ENCODE measurements at places on chromosomes 16 and 17.

DNA sequence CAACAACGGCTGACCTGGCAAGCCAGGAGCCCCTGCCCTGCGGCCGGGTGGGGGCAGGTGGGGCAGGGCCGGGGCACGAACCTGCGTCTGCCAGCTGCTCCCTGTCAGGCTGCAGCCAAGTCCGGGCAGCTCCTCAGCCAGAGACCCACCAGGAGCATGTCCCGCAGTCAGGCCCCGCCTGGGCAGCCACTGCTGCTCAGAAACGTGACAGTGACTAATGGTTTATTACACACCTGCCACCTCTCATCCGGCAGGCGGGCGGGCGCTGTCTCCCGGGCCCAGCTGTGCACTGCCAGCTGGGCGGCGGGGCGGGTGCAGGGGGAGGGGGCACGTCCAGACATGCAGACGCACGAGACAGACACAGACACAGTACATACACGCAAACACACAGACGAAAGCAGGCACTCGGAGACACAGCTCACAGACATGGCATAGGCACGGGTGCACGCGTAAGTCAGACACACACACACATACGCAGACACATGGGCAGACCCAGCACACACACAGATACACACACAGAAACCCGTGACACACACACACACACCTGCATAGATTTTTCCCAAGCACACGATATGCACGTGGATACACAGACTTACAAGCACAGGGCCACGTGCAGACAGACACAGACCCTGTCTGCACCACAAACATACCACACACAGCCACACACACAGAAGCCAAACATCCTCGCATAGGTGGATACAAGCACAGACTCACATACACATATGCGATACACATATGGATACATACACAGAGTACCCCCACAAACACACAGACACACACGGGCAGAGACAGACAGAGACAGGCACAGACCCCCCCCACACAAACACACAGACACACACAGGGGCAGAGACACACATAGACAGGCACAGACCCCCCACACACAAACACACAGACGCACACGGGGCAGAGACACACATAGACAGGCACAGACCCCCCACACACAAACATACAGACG is 248.3 kb upstream of the CIBAR2 start:
- no peak for DNase-seq

DNA sequence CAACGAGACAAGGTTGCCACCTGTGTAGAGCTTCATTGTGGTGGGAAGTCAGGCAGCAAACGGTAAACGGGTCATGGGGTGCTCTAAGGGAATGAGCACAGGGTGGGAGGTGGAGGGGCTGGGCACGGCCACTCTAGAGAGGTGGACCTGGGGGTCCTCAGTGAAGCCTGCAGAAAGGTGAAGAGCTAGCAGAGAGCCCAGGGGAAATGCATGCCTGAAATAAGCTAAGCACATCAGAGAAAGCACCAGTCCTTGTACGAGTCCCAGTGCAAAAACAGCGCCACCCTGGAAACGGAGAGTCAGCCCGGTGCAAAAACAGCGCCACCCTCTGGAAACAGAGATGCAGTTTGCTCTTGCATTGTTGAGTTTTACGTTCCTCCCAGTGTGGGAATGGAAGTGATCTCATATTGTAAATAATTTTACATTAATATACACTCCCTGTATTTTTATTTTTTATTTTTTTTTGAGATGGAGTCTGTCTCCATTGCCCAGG is 65.0 kb downstream of the TBC1D16 start:
- DNase-seq, result no peak

GRCh38 chr17:7229504-7229903 is 4.8 kb downstream of the DVL2 start:
- DNase-seq, result no peak

GRCh38 chr16:10989559-10989958 is 45.2 kb downstream of the CLEC16A start:
- no peak for DNase-seq

GRCh38 chr17:15649861-15650421 is 30.4 kb upstream of the FBXW10B start:
- no peak for DNase-seq

- no peak for DNase-seq
Measured at GRCh38 chr17:59375857-59376256, 44.4 kb downstream of the YPEL2 start.

GRCh38 chr16:7545251-7545650 is 212.6 kb downstream of the RBFOX1 start:
- DNase-seq, result no peak

- no peak for DNase-seq
Measured at GRCh38 chr16:5336941-5337340, 239.3 kb upstream of the EEF2KMT start.

DNA sequence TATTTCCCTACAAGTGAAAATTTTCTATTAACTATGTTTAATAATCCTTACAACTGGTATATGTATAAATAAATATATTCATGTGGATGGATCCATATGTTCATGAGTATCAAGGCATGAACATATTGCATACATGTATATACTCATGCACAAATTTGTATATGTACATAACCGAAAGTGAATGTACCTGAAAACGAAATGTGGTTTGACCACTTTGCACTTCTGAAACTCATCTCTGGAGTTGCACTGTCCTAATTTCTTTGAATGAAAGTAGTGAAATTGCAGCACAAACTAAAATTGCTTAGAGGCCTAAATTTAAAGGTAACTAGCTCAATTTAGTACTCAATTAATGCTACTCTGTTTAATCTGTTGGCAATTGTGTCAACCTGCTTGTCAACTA is 27.4 kb upstream of the GNAO1 start:
- no peak for DNase-seq

DNA sequence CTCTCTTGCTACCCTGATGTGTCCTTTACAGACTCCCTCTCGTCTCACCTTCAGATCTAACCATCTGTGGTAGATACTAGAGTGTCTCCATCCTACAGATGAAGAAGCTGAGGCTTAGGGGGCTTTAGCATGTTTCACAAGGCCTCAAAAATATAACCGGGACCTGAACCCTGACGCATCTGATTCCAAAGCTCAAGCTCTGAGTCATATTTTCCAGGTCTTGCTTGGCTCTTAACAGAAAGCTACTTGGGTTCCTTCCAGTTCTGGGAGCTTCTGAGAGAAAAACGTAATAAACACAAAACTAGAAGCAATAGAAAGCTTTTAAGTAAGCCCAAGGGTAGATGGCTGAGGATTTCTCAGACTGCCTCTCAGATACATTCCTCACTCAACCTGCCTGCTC is 224.3 kb upstream of the EEF2KMT start:
- no peak for DNase-seq

GRCh38 chr16:90004577-90004976 is 14.7 kb downstream of the DBNDD1 start:
- no peak for DNase-seq

DNA sequence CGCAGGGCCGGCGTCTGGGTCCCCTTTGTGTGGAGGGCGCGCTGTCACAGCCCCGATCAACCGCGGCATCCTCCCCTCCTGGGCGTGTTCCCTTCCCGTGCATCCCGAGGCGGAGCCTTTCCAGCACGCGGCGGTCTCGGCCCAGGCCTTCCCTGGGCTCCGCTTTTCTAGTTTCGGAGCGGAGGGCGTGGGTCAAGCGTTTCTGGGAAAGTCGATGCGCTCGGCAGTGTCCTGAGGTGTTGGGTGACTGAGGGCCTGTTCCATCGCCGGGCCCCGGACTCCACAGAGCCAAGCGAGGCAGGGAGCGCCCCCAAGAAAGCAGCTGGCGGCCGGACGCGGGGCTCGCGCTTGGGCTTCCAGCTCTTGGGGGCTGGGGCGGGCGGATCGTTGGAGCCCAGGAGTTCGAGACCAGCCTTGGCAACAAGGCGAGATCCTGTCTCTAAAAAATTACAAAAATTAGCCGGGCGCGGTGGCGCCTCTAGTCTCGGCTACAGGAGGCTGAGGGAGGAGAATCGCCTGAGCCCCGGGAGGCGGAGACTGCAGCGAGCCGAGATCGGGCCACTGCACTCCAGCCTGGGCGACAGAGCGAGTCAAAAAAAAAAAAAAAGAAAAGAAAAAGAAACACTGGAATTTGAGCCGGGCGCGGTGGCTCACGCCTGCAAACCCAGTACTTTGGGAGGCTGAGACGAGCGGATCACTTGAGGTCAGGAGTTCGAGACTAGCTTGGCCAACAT is 806 bp downstream of the IFT140 start:
- peak; percentile 13 for DNase-seq

- DNase-seq, result no peak
Measured at GRCh38 chr17:28702026-28702751, 9.5 kb downstream of the PROCA1 start.

DNA sequence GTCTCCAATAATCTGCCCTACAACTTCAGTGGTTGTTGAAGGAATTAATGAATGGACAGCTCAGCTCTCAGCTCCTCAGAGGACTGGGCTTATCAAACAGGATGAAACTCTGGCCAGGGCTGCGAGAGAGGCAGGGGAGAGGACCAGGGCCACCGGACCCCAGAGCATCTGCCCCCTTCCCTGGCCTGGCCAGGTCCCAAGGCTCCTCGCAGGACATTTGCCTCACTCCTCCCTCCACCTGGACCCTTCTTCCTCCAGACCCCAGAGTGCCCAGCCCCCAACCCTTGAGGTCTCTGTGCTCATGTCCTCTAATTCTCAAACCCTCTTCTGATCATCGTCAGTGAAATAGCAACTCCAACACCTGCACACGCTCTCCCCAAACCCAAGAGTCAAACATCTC is 3.7 kb downstream of the CD300C start:
- no peak for DNase-seq

- DNase-seq, result no peak
Measured at GRCh38 chr17:8918807-8919465, 46.6 kb downstream of the PIK3R5 start.

- DNase-seq, result no peak
Measured at GRCh38 chr17:72393553-72393952, 272.7 kb downstream of the SOX9 start.

- DNase-seq, result peak; percentile 66
Measured at GRCh38 chr17:45948881-45949624, 50.0 kb upstream of the STH start.

DNA sequence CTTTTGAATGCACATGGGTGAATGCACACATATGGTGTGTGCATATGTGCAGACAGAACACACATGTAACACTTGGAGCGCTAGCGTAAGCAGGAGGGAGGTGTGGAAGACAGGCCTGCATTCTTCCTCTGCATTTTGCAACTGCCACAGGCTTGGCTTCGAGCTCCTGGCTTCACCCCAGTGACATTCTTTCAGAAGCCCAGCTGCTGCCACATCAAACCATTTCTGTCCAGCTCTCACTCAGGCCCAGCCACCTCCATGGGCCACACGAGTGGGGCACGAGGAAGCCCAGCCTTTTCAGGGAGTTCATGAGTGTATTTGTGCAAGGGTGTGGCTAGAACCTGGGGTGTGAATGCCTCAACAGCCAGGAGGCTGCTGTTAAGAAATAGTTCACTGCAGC is 18.8 kb downstream of the LGALS3BP start:
- no peak for DNase-seq

DNA sequence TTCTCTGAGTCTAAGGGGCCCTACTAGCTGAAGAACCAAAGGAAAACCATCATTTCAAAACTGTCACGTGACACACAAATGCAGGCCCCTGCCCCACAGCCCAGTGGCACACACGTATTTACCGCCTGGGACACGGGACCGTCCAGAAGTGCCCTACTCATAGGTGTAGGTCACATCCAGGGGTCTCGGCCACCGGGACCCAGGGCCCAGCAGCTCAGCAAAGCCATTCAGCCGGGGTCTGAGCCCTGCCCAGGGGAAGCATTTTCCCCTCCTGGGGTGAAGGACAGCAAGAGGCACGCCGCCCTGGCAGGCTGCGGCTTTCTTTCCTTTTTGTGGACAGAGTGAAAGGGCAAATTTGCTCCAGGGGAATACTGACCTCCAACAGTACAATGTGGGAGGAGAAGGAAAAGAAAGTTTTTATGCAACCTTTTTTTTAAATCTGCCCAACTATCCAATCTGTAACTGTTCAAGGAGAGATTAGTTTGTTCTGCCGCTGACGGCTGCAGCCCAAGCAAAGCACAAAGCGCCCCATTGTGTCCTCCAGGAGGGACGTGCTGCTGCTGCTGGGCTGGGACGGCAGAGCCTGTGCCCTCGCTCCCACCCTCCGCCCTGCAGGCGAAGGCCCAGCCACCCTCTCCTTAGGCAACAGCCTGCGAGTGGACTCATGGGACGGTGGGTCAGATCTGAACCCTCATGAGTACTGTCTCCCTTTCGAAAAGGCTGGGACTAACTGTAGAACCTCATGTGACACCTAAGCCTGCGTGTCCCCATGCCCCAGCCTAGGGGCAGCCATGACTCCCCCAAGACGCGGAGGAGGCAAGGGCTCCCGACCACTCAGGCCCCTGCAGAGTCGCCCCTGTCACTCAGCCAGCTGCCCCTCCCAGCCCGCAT is 21.3 kb downstream of the SLC7A5 start:
- DNase-seq, result no peak

- DNase-seq, result no peak
Measured at GRCh38 chr17:81967244-81967532, 6.2 kb upstream of the NOTUM start.

DNA sequence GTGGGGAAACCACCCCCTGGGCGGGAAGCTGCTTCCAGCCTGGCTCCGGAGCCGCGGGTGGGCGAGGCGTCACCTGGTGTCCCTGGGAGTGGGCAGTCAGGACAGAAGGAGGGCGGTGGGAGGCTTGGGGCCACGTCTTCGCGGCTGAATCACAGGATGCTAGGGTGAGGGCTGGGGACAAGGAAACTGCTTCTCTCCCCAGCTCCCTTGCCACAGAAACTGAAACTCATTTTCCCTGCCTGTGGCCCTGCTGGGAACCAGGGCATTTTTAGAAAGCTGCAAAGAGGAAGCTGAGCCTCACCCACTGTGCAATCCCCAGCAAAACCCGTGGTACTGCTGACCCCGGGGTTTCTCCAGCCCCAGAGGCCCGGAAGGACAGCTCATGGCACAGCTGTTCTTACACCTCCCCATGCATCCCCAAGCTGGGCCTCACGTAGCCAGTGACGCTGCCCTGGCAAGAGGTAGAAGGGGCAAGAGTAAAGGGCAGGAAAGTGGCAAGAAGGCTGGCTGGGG is 8.2 kb downstream of the RHBDF2 start:
- peak; percentile 45 for DNase-seq

Data from stimulated activated CD4-positive, alpha-beta T cell treated with anti-CD3 and anti-CD28 coated beads, Interleukin-12 subunit alpha, Interleukin-12 subunit beta, amount 100 ng/mL, for 24 hours (primary cell).